ENCODE measurements at places on chromosomes 4 and X. TPM values are rescaled to one million over a fixed set of nuclear protein-coding genes. Genes with fewer than 3 reads are reported as not detected.
A peak's percentile ranks its signal among the peaks of the same experiment; 100 is the strongest.

GBA3 gene
- 0.44 TPM for total RNA-seq

PDZD4 gene
- total RNA-seq, result 4.8 TPM

UBE2D3 gene
- total RNA-seq, result 316 TPM

DNA sequence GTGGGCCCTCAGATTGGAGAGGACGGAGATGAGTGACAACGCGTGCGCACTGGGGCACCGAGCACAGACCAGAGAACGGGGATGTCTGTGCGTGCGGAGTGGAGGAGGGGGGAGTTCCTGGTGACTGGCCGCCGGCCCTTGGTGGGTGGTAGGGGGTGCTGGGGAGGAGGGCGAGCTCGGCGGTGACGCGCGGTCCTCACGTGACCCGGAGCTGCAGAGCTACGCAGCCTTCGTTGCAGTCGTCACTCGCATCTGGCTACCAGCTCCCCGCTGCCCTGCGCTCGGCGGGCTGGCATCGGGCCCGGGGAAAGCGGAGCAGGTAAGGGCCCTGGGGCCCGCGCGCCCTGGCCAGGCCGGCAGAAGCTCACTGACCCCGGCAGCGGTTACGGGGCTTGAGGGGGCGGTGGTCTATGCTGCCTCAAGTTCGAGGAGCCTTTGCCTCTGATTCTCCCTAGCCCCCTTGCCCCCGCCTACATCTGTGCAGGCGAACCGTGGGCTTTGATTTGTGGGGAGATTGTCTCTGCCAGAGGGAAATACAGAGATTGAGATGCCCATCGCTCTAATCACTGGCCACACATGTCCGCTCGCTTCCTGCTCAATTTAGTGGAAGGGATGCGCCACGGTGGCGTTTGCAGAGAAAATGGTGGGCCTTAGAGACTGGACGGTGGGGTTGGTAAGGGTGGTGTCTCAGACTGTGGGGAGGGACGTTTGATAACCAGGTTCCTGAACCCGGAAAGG, at the start of gene ARMCX4:
Gene ARMCX4 (plus strand): TSS at position 245 of the 738 bp plus-strand sequence. CDS start 3,134 bp downstream, outside the sequence.
- peak; percentile 38 for DNase-seq
- peak within 1 kb of the TSS; percentile 88 for H3K4me3 ChIP-seq
- peaks cover 7% of the 10 kb centered on the region for H3K4me1 ChIP-seq
- H3K27ac ChIP-seq, result peak within 1 kb of the TSS; percentile 94
- peaks cover 3% of the 10 kb centered on the region for H3K36me3 ChIP-seq

DNA sequence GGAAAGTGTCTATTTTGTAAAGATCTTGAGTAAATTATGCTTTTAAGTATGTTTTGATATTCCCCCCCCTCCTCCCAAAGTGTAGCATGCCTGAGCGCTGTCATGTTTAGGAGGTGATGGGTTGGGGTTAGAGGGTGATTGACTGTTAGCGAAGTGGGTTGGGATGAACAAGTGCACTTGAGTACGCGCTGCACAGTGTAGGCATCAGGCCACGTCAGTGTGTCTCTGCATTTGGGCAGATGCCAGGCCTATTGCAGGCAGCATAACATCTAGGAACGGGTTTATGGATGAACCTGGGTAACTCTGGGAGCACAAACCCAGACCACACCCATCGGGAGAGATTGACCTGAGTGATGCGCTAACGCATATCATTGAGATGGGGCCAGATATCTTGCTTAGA, 111.2 kb downstream of the TBL1X start:
- H3K36me3 ChIP-seq, result no peaks in the 10 kb centered on the region
- peaks cover 11% of the 10 kb centered on the region for H3K4me1 ChIP-seq
- H3K27me3 ChIP-seq, result no peaks in the 10 kb centered on the region
- H3K4me3 ChIP-seq, result no peak overlapping the region

GRCh38 chr4:112168719-112169500, 23.7 kb downstream of the FAM241A start:
- no peak overlapping the region for H3K4me3 ChIP-seq
- DNase-seq, result no peak
- no peaks in the 10 kb centered on the region for H3K4me1 ChIP-seq
- H3K27ac ChIP-seq, result no peak overlapping the region
- no peaks in the 10 kb centered on the region for H3K27me3 ChIP-seq

DNA sequence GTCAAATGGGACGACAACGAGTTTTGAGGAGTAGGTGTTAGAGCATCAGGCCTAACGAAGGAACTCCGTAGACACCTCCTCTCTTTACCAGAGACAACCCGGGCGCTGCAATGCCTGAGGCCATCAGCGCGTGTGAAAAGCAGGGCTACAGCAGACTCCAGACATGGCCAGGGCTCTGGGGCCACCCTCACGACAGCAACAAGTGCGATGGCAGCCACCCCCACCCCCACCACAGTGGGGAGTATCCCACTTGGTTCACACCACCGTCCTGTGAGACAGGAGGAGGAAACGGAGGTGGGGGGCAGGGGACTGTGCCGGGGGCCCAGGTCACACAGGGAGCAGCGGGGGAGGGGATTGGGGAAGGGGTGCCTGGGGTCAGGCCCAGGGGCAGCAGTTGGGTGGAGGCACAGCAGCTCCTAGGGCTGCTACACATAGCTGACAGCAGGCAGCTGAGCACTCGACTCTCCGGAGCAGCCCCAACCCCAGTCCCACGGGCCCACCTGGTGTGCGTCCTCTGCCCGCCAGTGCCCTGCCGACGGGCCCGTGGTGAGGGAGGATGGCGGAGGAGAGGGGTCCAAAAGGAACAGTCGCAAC, 8.5 kb downstream of the LRPAP1 start:
- DNase-seq, result no peak
- no peak overlapping the region for H3K4me3 ChIP-seq
- no peak overlapping the region for H3K27ac ChIP-seq
- H3K27me3 ChIP-seq, result no peaks in the 10 kb centered on the region
- peaks cover 3% of the 10 kb centered on the region for H3K36me3 ChIP-seq
- H3K4me1 ChIP-seq, result no peaks in the 10 kb centered on the region

DNA sequence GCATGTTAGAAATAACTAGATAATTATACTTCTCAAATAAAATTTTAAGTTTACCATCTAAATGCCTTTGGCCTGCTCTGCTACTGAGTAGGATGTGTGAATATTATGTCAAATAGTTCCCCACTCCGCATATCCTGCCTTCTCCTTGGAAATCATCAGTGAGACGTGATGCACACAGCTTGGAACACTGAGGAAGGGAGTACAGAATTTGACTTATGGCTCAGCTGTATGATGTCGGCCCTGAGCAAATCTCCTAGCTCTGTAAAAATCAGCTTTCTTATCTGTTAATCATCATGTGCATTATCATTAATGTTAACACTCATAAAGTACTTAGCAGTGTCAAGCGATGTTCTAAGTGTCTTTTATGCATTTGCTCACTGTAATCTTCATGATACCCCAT, 241.0 kb upstream of the ANKRD50 start:
- no peak for DNase-seq
- no peak overlapping the region for H3K4me3 ChIP-seq
- H3K36me3 ChIP-seq, result peaks cover 2% of the 10 kb centered on the region
- no peaks in the 10 kb centered on the region for H3K27me3 ChIP-seq
- no peak overlapping the region for H3K27ac ChIP-seq
- peaks cover 12% of the 10 kb centered on the region for H3K4me1 ChIP-seq

DNA sequence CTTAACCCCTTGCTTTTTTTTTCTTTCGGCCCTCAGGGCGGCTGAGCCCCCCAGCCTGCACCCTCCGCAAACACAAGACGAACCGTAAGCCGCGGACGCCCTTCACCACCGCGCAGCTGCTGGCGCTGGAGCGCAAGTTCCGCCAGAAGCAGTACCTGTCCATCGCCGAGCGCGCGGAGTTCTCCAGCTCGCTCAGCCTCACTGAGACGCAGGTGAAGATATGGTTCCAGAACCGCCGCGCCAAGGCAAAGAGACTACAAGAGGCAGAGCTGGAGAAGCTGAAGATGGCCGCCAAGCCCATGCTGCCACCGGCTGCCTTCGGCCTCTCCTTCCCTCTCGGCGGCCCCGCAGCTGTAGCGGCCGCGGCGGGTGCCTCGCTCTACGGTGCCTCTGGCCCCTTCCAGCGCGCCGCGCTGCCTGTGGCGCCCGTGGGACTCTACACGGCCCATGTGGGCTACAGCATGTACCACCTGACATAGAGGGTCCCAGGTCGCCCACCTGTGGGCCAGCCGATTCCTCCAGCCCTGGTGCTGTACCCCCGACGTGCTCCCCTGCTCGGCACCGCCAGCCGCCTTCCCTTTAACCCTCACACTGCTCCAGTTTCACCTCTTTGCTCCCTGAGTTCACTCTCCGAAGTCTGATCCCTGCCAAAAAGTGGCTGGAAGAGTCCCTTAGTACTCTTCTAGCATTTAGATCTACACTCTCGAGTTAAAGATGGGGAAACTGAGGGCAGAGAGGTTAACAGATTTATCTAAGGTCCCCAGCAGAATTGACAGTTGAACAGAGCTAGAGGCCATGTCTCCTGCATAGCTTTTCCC, 3.4 kb downstream of the MSX1 start:
- H3K4me1 ChIP-seq, result peaks cover 10% of the 10 kb centered on the region
- H3K4me3 ChIP-seq, result peak overlapping the region; percentile 35
- no peaks in the 10 kb centered on the region for H3K36me3 ChIP-seq
- H3K27ac ChIP-seq, result no peak overlapping the region
- H3K27me3 ChIP-seq, result peaks cover 78% of the 10 kb centered on the region

All from progenitor cell of endocrine pancreas (in vitro differentiated cells).